ENCODE measurements at places on chromosomes 4 and X.
A peak's percentile ranks its signal among the peaks of the same experiment; 100 is the strongest.

DNA sequence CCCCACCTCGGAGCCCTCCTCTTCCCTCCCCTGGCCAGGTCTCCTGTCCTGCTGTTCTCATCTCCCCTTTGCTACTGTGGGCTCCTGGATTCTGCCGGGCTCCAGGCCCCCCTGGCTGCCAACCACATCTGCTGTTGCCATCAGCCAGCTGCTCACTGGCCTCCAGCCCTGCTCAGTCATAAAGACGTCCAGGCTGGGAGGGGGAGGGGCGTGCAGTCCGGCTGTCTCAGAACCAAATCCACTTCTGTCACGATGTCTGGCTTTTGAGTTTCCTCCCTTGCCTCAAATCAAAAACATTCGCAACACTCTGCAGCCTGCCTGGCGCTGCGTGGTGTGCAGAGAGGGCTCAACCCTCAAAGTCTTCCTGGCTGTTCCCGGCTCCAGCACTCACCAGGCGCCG lies 7.1 kb downstream of the RASL11B start:
- DNase-seq: no peak

DNA sequence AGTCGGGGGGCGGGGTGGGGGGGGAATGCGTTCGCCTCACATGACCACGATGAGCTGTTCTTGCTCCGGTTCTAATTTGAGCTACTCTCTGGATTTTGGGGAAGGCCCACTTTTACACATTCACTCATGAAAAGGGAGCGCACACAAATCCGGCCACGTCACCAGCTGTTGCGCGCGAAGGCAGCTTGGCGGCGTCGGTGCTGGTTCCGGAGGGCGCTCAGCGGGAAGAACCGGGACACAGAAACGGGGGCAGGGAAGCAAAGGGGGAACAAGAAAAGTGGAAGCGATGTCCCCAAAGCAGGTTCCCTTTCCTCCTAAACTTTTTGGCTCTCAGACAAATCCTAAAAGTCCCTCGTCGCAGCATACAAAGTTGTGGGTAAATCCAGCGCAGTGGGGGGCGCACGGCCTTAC lies 605 bp downstream of the ANXA5 start:
- DNase-seq: peak; percentile 59

DNA sequence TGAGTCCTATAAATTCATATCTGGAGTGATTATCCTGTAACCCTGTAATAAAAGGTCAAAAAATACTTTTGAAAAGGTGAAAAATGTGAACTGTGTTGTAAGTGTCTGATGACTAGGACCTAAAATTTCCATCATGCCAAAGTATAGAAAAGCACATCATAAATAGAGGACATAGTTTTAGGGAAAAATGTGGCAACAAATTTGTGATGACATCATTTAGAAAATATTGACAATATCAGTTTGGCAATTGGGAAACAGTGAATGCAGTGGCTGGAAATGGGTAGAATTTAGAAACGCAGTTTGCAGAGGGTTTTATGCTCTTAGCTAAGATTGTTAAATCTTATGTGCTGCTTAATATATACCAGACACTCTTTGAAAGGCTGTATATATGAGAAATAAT lies 1464.8 kb downstream of the RAPGEF2 start:
- DNase-seq: no peak

GRCh38 chr4:75126058-75126457 lies 193.1 kb downstream of the PARM1 start:
- no peak for DNase-seq

DNA sequence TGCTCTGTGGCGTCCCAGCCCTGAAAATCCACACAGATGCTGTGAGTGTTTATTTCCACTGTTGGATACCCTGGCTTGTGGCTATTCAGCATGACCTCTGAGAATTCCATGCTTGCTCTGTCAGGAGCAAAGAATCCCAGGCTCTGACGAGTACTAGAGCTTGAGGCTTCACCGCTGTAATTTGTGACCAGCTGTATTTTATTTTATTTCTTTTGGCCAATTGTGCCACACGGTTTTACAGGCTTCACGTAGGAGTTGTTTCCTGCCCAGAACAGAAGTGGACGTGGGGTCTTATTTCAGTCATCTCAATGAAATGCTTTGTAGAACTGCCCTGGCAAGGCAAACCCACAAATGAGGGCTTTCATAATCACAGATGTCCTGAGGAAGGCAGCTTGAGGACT lies 69.4 kb upstream of the CLDN34 start:
- peak; percentile 89 for DNase-seq

DNA sequence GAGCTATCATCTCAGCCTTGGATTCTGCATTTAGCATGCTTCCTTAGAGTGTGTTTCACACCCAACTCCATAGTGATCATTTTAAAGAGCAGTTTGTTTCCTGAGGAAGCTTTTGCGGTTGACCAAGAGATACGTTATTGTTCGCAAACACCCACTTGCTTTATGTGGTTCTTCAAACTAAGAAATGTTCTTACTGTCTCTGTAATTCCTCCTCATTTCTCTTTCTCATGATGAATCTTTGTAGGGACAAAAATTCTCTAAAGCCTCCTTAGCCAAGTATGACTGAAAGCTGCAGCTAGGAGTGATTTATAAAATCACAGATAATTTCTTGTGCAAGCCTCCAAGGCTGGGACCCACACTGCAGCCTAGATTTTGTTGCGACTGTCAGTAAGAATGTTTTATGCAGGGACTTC lies 10.0 kb downstream of the TNIP3 start:
- no peak for DNase-seq

GRCh38 chr4:108433832-108434231 lies 186.5 kb upstream of the RPL34 start:
- DNase-seq: peak; percentile 42

GRCh38 chr4:127997534-127998388 lies 32.6 kb downstream of the ABHD18 start:
- DNase-seq: no peak

- DNase-seq: no peak
These were observed 120.6 kb upstream of the LNX1 start for GRCh38 chr4:53711926-53712325.

GRCh38 chrX:10166731-10167151 lies 10.0 kb downstream of the CLCN4 start:
- DNase-seq: no peak

GRCh38 chr4:7559741-7560395 lies 125.1 kb upstream of the PSAPL1 start:
- no peak for DNase-seq

- peak; percentile 2 for DNase-seq
These were observed 182.4 kb upstream of the MBNL3 start for GRCh38 chrX:132671229-132671641.

- DNase-seq: no peak
These were observed 63.4 kb downstream of the NUDT10 start for GRCh38 chrX:51395810-51396728.

- peak; percentile 77 for DNase-seq
These were observed 155.8 kb downstream of the PPP3CA start for GRCh38 chr4:101191302-101192098.

DNA sequence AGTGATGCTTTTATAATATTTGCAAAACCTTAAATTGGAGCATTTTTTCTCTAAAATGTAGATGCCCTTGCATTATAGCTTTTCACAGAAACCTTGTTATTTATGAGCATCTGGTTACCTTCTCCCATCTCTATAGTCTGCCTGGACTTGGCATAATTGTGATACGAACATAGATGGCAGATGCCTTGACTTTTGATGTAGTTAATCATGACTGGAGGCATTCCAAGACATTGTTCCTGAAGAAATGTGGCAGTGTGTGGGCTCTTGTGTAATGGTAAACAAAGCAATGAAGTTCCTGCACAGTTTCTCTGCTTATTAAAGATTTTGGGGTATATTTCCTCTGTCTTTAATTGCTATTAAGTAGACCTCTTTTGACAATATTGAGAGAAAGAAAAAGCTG lies 500.1 kb downstream of the PCDH19 start:
- DNase-seq: no peak

- no peak for DNase-seq
These were observed 253.7 kb upstream of the DIAPH2 start for GRCh38 chrX:96430756-96431455.

- DNase-seq: peak; percentile 47
These were observed 721 bp upstream of the MAOA start for GRCh38 chrX:43655151-43656004.

- peak; percentile 12 for DNase-seq
These were observed 156.4 kb upstream of the GATB start for GRCh38 chr4:151917145-151917734.

DNA sequence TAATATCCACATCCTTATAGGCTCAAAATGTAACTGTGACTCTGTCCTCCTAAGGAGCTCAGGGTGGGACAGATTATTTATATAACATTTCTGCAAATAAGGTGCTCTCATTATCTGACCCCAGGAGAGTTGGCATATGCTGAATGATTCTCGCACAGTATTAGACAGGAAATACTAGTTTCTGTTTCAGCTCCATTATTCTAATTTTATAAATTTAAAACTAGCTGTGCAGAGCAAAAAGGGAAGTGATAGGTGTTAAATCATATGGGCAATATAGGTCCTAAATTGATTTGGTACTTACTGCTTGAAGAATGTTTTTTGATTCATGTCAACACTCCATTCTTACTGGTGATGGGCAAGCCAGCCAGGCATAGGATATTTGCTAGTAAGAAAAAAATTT lies 141.5 kb downstream of the GLRA2 start:
- no peak for DNase-seq

- DNase-seq: no peak
These were observed 36.8 kb upstream of the NAP1L5 start for GRCh38 chr4:88734403-88734949.

GRCh38 chr4:176308441-176308840 lies 11.3 kb upstream of the SPCS3 start:
- DNase-seq: no peak

DNA sequence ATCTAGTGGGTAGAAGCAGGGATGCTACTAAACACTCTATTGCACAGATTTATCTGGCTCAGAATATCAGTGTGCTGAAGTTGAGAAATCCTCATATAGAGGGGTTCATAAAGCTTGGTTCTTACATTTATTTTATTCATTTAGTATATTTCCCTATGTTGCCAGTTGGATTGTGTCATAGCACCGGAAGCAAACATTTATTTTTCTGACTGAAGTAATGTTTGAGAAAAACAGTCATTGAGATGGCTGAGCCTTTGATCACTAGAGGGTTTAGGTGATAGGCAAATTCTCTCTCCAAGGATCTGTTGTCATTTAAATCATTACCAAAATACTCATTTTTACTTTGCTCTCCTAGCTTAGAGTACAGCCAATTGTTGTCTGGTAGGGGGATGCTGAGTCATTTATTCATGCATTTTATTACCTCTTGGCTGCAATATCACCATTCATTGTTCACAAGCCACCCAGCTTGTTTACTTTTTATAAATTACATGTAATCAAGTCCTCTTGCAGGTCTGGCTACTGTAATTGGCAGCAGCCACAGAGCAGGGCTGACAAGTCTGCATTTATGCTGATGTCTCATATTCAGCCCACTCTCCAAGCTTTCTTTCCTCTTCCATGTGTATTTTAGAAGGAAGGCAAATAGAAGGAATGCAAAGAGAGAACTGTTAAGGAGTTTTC lies 15.2 kb downstream of the GAB1 start:
- no peak for DNase-seq

DNA sequence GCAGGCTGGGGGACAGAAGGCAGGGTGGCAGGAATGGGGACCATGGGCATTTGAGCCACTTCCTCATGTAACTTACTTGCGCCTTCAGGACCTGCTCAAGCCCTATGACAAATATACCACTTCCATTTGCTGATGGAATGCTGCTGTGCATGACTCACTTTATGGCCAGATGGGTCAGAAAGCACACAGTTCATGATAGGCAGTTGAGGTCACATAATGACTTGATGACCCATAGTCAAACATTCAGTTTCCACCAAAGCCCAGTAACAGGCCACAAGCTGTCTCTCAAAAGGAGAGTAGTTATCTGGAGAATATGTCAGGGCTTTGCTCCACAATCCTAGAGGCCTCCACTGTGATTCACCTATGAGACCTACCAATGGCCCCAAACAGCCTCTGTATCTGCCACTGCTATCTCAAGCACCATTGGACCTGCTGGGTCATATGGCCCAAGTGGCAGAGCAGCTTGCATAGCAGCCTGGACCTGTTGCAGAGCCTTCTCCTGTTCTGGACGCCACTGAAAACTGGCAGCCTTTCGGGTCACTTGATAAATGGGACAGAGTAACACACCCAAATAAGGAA lies 5.3 kb upstream of the PAPSS1 start:
- peak; percentile 14 for DNase-seq

All from brain microvascular endothelial cell (primary cell).